ENCODE measurements at places on chromosomes 12 and 14.

- peak; percentile 53 for DNase-seq
Observed at GRCh38 chr12:6363330-6364043, 11.9 kb downstream of the SCNN1A start.

- DNase-seq = no peak
Observed at GRCh38 chr12:112420740-112421139, 2.0 kb downstream of the PTPN11 start.

GRCh38 chr12:113276306-113276705, 55.0 kb downstream of the TPCN1 start:
- no peak for DNase-seq

DNA sequence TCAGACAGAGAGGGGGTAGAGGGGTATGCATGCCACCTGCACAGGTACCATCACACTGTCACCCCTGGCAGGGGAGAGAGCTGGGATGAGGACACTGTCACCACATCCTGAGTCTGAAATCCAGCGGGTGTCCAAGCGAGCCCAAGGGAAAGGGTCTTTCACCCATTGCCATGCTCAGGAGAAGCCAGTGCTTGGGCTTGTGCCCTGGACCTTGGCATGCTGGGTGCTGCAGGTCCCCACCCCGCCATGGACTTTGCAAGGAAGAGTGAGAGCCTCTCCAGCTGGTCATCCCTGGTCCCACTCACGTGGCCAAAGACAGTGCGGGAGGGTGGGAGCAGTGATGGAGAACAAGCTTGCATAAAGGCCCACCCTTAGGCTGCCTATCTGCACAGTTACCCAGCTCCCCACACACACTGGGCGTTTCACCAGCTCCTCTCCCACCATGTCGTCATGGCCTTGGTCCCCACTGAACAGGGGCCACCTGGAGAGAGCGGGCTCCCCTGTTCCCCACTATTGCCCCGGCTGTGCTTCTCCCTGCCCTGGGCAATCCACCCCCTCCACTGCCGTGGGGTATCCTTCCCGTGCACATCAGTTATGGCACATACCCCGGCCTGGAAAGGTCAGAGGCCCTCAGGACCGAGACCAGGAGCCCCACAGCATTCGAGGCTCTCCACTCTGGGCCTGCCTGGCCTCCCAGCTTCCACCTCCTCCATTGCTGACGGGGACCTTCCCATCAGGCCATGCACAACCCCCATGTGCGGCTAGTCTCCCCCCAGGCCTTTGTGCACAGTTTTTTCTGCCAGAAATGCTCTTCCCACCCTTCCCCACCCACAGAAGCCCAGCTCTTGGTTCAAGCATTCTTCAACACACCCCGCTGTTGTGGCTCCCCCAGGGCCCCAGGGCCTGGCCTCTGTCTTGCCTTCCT, 58.6 kb upstream of the BCL11B start:
- no peak for DNase-seq

GRCh38 chr12:50659690-50660424, 104.0 kb upstream of the ATF1 start:
- no peak for DNase-seq

GRCh38 chr12:77256956-77257355, 191.6 kb upstream of the E2F7 start:
- no peak for DNase-seq

DNA sequence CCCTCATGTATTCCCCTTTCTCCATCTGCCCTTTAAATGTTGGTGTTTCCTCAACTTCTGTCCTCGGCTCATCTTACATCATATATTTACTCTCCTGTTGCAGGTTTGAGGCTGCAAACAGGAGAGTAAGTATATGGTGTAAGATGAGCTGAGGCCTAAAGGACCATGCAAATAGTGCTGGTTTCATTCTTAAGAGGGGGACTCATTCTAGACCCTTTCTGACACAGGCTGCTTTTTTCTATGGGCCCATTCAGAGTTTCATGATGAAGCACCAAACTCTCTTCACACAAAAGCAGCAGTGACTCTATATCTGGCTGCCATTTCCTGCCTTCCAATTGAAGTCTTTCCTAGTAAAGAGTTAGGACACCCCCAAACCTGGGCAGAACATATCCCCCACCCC, 218.5 kb downstream of the PHLDA1 start:
- DNase-seq = no peak

DNA sequence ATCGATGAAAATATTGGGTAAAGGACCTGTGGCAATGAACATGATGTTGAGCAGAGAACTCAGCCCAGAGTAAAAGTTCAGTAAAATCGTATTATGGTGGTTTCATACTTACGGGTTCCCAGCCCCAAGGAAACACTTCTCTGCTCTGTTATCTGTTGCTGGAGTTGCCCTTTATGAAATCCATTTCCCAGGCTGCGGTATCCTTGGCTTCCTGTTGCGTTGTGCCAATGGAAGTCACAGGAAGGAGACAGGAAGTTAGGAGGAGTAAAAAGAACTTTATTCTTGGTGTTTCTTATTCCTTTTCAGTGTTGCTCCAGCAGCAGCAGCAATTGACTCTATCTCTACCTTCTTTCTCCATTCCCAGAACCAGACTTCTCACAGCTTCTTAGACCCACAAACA, 965.2 kb downstream of the VRK1 start:
- no peak for DNase-seq

DNA sequence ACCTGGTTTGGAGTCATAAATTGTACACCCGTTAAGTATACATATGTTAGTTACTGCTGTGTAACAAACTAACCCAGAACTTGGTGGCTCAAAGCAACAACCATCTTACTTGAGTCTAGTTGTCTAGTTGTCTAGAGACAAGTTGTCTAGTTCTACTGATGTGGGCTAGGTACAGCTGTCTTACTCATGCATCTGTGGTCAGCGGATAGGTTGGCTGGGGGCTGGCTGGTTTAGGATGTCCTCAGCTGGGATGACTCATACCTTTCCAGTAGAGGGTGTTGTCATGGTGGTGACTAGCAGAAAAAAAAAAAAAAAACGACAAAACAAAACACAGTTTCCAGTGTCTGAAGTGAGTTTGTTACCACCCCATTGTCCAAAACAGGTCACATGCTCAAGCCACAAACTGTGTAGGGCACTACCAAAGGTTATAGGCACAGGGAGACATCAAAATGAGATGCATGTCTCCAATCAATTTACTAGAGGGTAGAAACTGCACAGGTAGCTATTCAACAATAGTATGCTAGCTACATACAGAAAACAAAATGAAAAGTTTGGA, 680.3 kb downstream of the MED13L start:
- DNase-seq = peak; percentile 52

DNA sequence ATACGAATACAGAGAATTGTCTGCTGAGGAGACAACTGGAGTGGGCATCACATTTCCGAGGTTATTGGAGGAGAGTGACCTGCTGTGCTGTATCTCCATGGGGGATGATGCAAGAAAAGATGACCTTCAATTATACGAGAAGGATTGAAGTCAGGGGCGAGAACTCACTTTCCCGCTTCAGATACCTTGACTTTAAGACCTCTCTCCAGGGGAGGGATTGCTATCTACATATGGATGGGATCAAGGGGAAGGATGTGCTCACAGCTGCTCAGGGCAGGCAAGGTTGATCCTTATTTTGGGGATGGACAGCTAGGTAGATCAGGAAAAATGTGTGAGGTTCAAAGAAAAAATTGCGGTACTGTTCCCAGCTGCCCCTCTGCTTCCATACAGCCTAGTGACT, 24.4 kb downstream of the NEUROD4 start:
- DNase-seq = no peak

DNA sequence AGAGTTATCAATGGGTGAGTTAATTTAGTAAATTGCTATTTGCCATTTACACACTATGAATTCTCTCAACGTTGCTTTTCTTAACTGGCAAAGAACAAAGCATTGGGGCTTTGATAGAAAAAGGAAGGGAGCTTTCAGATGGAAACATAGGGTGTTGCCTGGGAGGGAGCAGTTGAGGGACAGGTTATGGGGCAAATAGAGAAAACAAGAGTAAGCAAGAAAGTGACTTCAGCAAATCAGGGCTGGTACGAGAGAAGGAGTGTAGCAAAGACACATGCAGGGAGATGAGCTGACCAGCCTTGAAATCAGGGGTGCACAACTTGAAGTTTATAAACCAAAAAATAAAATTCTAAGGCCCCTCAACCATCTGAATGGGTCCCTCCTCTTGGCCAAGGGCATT, 15.7 kb downstream of the ESR2 start:
- no peak for DNase-seq

GRCh38 chr12:25051656-25052195, 102.8 kb upstream of the BCAT1 start:
- DNase-seq = no peak

DNA sequence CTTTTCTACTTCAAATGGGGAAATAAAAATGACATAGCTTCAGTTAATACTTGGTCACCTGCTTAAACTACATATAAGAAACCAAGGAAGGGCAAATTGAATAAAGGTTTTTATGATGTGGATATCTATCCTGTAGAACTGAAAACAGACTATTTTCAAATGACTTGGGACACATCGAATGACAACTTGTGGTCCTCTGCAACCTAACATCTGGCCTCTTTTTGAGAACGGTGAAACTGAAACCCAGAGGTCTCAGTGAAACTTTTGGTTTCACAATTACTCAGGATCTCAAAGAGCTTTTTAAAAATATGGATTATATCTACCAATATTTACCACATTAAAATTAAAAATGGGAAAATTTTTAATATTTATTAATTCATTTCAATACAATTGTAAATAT, 65.2 kb downstream of the PPP2R5E start:
- DNase-seq = no peak

GRCh38 chr12:96980991-96981414, 73.9 kb downstream of the NEDD1 start:
- peak; percentile 66 for DNase-seq

DNA sequence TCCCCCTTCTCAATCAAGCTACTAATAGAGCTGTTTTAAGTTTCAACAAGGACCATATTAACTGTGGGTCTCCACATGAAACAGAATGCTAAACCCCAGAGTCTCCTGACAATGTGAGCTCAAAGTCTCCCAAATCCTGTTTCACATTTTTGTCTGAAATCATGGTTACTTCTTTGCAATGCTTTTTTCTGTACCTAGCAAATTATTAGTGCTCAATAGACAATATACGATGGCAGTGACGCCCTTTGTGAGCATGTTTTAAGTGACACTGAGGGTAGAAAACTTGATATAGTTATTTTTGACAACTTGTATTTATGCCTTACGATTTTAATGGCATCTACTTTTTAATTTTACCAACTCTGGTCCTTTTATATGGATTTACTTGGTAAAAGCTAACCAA, 85.4 kb upstream of the SOX5 start:
- no peak for DNase-seq

DNA sequence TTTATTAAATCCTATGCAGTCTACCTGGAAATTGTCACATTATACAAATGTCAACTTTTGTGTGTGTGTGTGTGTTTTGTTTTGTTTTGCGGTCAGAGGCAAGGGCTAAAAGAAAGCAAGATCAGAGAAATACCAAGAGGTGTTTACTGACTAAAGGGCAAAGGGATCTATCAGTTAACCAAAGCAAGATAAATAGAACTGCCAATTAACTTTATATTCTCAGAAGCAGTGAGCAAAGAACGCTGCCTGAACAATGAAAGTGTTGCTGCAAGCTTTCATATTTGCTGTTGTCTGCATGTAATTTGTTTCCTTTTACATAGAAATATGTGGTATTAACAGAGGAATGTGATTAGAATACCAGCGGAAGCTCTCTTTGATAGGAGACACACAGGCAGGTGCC, 30.9 kb downstream of the CCDC60 start:
- DNase-seq = no peak

DNA sequence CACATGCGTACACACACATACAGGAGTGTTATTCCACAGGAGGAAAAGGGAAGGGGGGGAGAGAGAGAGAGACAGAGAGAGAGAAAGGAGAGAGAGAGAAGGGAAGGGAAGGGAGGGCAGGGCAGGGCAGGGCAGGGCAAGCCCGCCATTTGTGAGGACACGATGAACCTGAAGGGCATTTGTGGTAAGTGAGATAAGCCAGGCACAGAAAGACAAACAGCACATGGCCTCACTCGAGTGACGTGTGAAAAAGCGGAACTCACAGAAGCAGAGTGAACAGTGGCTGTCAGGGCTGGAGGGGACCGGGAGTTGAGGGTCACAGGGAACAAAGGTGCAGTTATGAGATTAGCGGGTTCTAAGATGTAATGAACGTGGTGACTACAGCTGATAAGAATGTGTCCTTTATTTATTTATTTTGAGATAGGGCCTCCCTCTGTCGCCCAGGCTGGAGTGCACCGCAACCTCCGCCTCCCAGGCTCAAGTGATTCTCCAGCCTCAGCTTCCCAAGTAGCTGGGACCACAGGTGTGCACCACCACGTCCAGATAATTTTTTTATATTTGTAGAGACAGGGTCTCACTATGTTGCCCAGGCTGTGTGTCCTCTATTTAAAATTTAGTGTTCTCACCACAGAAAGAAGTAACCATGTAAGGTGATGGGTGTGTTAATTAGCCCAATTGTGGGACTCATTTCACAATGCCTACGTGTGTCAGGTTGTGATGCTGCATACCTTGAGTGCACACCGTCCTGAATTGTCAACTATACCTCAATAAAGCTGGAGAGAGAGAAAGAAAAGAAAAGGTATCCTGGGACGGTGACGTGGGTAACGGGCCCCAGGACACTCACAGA, 18.7 kb upstream of the FBRSL1 start:
- no peak for DNase-seq

- no peak for DNase-seq
Observed at GRCh38 chr12:42056130-42056529, 88.5 kb downstream of the GXYLT1 start.

- DNase-seq = no peak
Observed at GRCh38 chr14:63766611-63767010, 38.7 kb upstream of the SGPP1 start.

Data from fibroblast of skin of scalp (primary cell).